ENCODE measurements at places on chromosomes 5 and 9.

DNA sequence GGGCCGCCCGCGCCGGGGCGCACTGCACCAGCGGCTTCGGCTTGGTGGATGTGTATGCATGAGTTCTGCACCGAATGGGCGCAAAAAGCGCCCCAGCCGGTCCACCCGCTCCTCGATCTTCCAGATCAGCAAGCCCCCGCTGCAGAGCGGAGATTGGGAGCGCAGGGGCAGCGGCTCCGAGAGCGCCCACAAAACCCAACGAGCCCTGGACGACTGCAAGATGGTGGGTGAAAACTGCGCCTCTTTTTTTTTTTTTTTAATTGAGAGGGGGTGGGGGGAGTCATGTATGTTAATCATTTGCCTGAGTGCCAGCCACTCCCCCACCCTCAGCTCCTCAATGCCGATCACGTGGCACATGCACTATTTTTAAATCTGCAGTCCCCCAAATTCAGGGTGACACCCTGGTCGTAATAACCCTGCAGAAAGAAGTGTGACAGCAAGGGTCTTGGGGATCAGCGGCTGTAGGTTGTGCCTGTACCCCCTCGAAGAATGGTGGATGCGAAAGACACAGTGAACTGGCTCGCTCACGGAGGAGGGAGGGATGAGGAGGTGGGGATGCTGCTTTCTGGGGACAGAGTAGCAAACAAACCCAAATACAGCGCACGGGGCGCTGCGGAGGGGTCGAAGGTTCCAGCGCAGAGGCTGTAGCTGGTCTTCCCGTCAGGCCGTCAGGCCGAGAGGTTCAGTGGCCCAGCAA lies 900 bp downstream of the RGS7BP start:
- DNase-seq: no peak

GRCh38 chr9:122228568-122229484 lies at the start of gene LHX6:
Gene LHX6 (minus strand): TSS chr9:122228957. CDS start chr9:122228740, 217 bp downstream.
- no peak for DNase-seq

- DNase-seq: no peak
Measured at GRCh38 chr9:33167972-33168461, 881 bp upstream of the B4GALT1 start.

- no peak for DNase-seq
Measured at GRCh38 chr9:116608064-116608463, 79.0 kb upstream of the TRIM32 start.
